COLO829 (cell line): ENCODE measurements at places on chromosomes 1 and 21.

- DNase-seq: no peak
These were observed 5.7 kb downstream of the GPR88 start for GRCh38 chr1:100543640-100544039.

DNA sequence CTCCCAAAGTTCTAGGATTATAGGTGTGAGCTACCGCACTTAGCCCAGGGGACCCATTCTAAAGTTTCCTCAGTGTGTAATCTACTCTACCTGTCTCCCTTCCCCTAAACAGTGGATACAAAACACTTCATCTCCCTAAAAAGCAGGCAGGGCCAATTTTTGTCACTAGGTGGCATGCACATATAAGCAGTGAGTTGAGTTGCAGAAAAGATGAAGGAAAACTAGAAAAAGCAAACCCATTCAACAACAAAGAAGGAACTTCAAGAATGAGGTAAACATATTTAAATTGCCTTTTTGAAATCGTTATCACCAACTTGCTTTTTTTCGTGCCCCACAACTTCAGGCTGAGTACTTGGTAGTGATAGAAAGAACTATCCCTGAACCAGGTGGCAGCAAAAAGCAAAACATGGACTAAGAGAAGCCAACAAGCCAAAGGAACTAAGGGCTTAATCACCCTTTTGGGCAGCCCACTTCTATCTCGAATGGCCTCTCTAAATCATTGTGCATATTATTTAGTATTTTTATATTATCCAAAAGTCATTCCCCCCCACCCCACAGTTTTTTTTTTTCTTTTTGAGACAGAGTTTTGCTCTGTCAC is 19.7 kb upstream of the ALDH9A1 start:
- peak; percentile 70 for DNase-seq

DNA sequence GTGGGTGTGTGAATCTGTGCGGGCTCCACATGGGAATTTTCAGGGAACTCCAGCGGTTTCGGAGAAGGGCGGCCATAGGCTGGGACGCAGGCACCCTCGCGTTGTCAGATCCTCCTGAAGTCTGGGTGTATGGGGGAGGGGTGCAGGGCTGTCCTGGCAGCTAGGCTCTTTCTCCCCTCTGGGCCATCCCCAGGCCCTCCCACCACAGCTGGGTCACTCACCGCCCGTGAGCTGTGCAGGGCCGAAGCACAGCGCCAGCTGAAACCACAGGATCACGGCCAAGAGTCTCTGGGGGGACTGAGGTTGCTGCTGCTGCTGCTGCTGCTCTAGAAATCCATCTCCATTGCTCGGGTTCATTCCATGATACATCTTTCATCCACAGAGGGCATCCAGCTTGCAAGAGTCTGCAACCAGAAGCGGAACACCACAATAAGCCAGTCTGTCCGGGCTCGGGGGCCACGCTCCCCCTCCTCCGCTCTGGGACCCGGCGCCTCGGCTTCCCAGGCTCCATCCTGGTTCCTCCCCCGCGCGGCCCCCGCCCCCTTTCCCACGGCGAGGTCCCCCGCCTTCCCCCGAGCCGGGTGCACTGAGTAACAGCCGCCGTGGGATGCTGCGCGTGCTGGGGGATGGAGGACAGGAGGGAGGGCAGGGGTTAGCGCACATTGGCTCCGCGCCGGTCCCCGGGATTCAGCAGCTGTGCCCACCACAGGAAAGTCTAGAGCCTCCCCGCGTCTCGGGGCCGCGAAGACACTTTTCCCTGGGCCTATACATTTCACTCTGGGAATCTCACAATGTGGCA is 720 bp downstream of the SUSD4 start:
- DNase-seq: no peak

DNA sequence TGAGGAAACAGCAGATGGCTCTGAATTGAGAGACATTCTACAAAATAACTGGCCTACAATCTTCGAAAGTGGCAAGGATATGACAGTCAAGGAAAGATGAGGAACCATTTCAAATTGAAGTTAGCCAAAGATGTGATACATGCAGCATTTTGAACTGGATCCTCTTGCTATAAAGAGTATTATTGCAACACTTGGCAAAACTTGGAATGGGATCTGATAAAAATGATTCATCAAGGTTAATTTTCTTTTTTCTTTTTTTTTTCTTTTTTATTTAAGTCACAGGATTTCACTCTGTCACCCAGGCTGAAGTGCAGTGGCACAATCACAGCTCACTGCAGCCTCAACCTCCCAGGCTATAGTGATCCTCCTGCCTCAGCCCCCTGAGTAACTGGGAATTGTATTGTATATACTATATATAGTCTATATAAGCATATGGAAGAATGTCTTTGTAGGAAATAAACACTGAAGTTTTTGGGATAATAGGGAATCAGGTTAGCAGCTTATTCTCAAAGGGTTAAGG is 49.8 kb upstream of the GJA8 start:
- no peak for DNase-seq

DNA sequence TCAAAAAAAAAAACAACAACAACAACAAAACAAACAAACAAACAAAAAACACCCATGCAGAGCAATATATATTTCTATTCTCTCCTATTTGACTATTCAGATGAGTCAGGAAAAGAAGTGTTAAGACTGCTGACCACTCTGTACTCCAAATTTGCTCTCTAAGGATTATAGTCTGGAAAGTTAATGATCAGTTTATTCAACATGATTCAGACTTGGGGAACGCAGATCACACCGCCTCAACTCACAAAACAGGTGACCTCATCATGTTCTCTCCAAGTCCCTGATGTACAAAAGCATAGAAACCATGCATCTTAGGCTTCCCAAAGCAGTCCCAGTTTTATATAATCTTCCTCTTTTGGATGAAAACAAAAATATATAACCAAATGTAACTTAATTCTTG is 51.9 kb upstream of the PRRC2C start:
- no peak for DNase-seq

- peak; percentile 53 for DNase-seq
These were observed 526 bp upstream of the SLC25A24 start for GRCh38 chr1:108200687-108201051.

GRCh38 chr1:95048317-95048716 is 24.4 kb downstream of the ALG14 start:
- no peak for DNase-seq

DNA sequence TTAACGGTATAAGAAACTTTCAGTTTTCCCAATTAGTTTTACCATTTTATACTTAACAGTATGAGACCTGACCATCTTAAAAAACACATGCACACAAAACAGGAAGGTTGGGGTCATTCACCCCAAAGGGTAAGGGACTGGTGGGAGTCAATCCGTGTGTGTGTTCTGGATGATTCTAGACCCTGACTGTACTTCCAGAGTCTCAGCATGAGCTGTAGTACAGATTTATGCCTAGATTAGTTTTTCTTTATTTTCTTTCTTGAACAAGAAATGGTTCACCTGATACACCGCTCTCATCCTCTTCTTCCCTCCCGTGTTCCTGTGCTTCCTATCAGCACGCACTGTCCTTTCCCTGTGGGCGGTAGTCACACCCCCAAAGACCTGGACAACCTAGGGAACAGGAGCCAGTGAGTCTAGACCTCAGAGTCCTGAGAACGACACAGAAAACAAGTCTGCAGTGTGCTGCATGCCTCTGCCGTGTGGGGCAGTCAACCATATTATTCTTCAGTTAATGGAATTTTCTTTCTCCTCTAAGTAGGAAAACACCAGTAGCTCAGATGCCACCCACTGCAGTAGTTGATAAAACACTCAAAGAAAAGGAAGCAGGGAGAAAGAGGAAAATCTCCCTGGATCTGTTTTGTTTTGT is 38.9 kb upstream of the MRPS6 start:
- DNase-seq: no peak

- DNase-seq: no peak
These were observed 1.6 kb downstream of the AGO4 start for GRCh38 chr1:35809114-35810095.

DNA sequence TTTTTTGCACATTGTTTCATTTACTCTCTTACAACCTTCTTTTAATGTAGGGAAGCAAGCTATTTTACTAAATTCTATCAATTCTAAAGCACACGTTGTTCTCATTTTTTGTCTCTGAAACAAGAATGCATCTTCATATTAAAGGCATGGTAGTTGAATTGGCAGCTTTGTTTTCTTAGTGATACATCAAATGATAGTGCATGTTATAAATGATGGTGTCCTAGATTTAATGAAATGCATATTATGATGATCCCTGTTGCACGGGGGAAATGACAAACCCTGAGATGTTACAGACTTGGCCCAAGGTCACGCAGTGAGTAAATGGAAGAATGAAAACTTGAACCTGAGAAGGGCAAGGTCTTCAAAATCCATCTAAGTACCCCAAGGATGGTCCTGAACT is 213.1 kb downstream of the KAZN start:
- DNase-seq: no peak

GRCh38 chr1:3644273-3644672 is 5.6 kb downstream of the WRAP73 start:
- no peak for DNase-seq

DNA sequence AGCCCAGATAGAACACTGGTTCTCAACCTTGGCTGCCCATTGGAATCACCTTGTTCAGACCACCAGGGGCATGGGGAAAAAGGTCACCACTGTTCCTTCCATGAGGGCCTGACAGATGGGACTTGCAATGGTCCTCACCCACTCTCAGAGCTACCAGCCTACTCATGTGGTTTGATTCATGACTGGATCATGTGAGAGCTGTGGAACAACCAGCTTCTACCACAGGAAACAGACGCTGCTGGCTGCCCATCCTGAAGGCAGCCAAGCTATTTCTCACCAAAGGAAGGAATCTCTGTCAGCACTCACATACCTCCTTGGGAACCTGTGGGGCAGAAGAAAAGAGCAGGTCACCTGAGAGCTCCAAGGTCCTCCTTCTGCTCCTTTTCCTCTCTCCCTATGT is 53.6 kb downstream of the CAPN8 start:
- no peak for DNase-seq

GRCh38 chr21:26366781-26367180 is 196.2 kb upstream of the APP start:
- DNase-seq: no peak

DNA sequence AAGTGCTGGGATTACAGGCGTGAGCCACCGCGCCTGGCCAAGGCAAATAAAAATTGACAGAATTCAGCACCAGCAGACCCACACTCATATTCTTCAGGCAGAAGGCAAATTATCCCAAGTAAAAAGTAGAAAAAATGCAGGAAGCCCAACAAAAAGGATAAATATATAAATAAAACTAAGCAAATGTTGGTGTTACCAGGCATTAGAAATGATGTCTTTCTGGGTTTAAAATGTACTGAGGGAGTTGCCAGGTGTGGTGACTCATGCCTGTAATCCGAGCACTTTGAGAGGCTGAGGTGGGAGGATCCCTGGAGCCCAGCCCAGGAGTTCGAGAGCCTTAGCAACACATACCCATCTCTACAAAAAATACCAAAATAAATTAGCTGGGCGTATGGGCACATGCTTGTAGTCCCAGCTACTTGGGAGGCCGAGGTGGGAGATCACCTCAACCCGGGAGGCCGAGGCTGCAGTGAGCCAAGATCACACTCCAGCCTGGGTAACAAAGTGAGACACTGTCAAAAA is 6.3 kb downstream of the INTS11 start:
- no peak for DNase-seq

DNA sequence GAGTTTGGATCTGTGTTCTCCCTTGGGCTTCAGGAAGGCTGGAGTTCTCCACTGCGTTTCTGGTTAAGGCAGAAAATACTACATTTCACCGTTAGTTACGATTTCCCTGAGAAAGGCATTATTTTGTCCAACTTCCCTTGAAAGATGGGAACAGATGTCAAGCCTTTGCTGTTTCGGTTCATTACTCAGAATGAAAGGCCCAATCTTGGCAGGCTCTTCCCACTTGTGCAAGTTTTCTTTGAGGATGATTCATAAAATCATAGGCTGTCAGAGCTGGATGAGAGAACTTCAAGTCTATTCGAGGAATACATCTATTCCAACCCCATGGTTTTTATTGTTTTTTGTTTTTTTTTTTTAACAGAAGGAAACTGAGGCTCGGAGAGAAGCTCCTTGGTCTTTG is 205.2 kb downstream of the GRIK3 start:
- no peak for DNase-seq

GRCh38 chr1:12339811-12340543 is 110.1 kb downstream of the VPS13D start:
- DNase-seq: no peak

DNA sequence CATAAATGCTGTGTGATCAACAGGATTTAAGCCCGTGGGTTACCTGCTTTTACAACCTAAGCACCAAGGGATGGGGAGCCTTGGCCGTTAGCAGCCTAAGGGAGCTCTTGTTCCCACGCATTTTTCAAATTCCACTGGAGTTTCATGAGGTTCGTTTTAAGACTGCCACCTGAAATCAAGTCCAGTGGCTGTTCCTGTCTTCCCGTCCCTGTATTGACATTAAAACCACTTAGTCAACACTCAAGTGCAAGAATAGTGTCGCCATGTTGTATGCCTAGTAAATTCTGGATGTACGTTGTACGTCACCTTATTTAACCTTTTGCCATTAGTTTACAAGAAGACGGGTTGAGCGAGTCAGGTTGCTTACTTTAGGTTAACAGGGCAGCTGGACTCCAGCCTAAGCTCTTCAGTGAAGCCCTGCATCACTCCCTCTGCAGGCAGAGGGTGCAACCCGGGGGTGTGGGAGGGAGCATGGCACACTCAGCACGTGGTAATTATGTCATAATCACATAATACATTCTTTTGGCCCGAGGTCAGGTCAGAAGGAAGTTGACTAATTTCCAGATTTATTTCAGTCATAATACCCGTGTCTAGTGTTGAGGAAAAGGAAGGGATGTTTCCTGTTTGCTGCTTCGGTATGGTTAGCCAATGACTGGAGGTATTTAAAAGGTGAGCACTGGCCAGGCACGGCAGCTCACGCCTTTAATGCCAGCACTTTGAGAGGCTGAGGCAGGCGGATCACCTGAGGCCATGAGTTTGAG is 42.5 kb downstream of the CNST start:
- peak; percentile 89 for DNase-seq

GRCh38 chr1:175244206-175244605 is 51.6 kb upstream of the KIAA0040 start:
- no peak for DNase-seq

DNA sequence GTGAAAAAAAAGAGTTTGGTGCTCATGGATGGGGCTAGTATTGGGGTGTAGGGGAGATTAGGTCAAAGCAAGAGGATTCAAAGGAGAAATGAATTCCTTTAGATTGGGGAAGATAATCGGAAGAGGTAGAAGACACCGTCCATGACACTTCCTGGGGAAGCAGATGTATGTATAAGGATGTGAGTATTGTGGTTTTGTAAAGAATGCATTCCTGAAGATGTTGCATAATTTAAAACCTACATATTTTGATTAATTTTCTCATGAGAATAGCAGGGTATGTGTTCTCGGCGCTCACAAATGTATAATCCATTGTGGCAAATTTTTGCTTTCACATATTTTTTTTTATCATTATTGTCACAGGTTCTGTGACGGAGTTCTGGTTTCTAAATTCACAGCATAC is 5.5 kb upstream of the LGALS8 start:
- no peak for DNase-seq

GRCh38 chr1:942864-943533 is 16.1 kb downstream of the NOC2L start:
- DNase-seq: no peak
